ENCODE measurements at places on chromosomes 5 and 9. TPM values are rescaled to one million over a fixed set of nuclear protein-coding genes. Genes with fewer than 3 reads are reported as not detected.

Gene TLR4
- total RNA-seq: 1.7 TPM

Gene NUDT12
- 38.9 TPM for total RNA-seq

- DNase-seq: no peak
Measured at GRCh38 chr5:35052838-35053237, 5.1 kb upstream of the AGXT2 start.

Gene F2RL2
- 2.6 TPM for total RNA-seq

- DNase-seq: no peak
Measured at GRCh38 chr9:114621975-114622609, 11.0 kb downstream of the TMEM268 start.

Gene TMEM174
- total RNA-seq: not detected

- DNase-seq: no peak
Measured at GRCh38 chr5:35852084-35852734, 4.5 kb upstream of the IL7R start.

DNA sequence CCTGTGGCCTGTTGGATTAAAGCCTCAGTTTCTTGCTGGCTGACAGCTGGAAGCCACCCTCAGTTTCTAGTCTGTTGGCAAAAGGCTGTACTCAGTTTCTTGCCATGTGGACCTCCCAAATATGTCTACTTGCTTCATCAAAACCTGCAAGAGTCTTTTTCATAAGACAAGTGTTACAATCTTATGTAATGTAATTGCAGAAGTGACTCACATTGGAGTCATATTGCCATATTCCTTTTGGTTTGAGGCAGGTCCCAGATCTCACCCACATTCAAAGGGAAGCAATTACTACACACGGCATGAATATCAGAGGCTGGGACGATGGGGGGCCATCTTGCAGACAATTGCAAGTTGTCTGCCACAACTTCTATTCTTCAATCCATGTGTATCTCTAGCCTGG is 286.7 kb upstream of the IL12B start:
- DNase-seq: no peak

DNA sequence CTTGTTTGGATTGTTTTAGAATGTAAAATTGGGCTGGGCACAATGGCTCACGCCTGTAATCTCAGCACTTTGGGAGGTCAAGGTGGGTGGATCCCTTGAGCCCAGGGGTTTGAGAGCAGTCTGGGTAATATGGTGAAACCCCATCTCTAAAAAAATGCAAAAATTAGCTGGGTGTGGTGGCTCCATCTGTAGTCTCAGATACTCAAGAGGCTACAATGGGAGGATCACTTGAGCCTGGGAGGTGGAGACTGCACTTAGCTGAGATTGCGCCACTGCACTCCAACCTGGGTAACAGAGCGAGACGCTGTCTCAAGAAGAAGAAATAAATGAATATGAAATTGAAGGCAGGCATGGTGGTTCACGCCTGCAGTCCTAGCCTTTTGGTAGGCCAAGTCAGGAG is 21.3 kb downstream of the MAML1 start:
- no peak for DNase-seq

Gene CDC42SE2
- total RNA-seq: 45.4 TPM

Gene IFNA21
- total RNA-seq: not detected

DNA sequence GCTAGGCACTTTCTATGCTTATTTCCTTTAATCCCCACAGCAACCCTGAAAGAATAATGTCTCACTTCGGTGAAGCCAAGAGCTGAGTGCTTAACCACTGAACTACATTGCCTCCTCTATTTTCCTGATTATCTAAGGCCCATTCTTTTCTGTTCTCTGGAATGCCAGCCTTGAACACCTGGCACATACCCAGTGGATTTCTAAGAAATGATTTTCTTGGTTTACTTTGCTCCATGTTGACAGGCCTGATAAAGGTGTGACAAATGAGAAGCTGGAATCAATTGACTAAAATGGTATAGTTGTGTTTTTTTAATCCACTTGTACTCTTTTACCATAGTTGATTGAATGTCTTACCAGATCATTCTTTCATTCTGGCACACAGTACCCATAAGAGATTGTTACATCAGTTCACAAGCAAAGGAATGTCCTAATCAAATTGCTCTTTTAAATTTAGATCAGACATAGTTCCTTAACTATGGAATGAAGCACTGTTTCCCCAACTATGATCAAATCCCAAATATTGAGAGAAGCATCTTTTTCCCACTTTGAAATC is 9.0 kb upstream of the ENC1 start:
- no peak for DNase-seq

Gene ZDHHC11B
- 0.16 TPM for total RNA-seq

- DNase-seq: no peak
Measured at GRCh38 chr5:67331296-67331925, 134.8 kb upstream of the CD180 start.

Gene CORO2A
- 27.1 TPM for total RNA-seq

DNA sequence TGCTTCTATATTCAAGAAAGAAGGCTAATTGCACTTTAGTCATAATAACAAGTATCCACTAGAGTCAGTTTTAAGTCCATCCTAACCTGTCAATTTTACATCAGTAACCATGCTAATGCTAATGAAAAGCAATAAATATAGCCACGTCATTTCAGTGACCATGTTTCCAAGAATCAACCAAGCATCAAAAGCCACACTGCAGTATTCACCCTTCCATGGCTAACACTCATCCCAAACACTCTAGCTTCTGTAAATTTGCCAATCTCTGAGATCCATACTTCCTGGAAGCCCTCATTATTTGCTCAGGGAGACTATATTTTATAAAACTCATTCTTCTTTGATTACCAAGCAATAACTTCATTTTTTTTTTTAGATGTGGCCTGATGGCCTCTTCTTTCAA is 712.0 kb downstream of the CETN3 start:
- DNase-seq: no peak

Gene SYK
- 4.9 TPM for total RNA-seq

DNA sequence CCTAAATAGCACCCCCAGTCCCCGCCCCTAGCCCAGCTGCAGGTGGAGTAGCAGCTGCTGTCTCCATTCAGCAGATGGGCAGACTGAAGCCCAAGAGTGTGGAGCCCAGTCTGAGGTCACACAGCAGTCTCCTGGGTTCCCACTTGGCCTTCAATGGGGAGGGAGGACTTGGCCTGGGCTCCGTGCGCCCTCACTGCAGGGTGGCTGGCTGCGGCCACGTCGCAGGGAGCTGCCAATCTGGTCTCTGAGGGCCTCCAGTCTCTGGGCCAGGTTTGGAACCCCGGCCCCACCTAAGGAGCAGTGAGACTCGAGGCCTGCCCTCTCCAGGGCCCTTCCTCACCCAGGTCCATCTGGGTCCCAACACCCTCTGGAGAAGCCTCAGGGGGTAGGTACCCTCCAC is 7.4 kb downstream of the KIF12 start:
- no peak for DNase-seq

Gene ZMAT2
- 37.7 TPM for total RNA-seq

DNA sequence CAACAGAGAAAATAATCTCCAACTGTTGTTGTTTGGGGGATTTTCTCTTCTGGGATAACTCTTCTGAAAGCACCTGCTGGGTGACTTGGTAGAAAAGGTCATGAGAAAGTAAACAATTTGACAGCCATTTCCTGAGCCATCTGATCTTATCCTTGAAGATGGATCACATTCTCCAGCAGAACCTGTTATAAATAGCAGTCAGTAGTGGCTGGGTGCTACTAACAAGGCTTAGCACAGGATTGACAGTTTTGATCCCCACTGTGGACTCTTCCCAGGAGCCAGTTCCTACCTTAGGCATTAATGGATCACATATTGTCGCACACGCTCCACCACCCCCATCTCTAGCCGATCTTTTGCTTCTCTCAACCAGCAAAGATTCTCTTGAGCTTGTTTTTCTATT is 220.2 kb downstream of the PLK2 start:
- DNase-seq: no peak

DNA sequence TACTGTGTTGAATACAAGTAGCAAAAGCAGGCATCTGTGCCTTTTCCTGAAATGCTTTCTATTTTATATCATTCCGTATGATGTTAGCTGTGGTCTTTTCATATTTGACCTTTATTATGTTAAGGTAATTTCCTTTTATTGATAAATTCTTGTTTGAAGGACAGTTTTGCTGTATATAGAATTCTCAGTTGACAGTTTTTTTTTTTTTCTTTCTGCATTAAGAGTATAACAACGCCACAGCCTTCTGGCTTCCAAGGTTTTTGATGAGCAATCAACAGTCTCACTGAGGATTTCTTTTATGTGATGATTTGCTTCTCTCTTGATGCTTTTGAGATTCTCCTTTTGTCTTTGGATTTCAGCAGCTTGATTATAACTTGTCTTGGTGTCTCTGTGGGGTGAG is 23.6 kb downstream of the ZNF483 start:
- DNase-seq: no peak

Gene ROPN1L
- total RNA-seq: 0.28 TPM

DNA sequence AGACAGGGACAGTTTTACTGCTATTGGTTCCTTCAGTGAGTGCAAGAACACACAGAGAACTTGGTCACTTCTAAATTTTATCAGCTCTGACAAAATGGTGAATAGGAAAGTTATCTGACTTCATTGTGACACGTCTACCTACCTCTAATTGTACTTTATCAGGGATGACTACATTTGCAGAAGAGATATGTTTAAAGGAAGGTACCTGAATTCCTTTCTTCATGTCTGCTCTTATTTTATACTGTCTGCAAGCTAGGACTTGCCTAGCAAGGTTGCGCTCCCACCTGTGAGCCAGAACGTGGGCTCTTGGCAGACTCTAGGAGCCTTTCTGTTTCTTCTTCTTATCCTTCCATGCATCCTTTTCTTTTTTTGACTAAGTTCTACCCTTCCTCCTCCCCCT is 1.6 kb downstream of the SLC27A6 start:
- no peak for DNase-seq

DNA sequence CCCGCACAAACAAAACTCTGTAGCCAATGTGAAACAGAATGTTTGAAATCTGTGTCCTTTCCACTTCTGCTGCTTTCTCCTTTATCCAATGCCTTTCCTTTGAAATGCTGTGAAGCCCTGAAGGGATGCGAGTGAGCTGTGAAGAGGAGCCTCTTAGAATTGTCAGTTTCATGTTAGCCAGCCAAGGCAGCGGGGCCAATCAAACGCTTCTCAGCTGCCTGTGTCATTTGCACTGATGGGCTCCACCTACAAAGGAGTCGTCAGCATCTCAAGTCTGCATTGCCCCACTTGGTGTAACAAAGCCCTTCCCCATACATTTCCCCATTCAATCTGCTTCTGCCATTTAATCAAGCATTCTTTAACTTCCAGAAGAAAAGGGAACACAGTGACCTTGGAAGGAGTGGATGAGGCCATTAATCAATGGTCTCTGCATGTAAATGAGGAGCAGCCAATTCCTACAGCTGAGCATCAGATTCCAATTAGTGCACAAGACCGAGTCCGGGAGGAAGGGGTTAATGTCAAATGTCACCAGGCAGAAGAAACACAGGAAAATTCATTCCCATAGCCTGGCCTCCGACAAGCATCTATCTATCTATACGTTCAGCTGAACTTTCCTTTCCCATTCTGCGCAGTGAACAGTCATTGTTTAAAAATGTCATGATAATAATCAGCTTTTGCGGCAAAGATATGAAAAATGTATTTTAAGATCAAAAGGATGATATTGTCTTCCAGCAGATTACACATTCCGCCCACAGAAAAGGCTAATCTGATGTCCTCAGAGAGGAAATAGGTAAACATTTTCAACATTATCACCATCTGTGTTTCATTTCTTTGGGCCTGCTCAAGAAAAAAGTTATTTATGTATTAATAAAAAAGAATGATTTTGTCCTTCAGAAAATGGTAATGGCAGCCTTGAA is 154.6 kb downstream of the FSTL4 start:
- DNase-seq: no peak

Gene ANKDD1B
- total RNA-seq: 4.7 TPM

Gene SLC9A3
- total RNA-seq: 7.4 TPM

DNA sequence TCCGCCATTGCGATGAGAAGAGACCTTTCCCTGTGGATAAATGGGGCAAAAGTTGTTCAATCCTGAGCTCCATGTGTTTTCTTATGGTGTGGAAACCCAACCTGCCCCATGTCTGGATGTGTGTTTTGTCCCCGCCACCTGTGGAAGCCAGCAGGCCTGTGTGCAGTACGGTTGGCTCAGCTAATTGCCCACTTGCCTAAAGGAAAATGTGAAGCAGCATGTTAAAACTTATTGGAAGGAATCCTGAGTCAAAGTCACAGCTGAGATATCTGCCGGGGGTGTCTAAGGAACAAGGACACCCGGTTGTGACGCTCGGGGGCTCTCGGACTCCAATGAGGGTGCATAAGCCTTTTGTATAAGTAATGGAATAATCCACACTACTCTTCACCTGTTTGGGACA is 361.1 kb upstream of the IRX1 start:
- no peak for DNase-seq

Gene OBP2B
- total RNA-seq: not detected

DNA sequence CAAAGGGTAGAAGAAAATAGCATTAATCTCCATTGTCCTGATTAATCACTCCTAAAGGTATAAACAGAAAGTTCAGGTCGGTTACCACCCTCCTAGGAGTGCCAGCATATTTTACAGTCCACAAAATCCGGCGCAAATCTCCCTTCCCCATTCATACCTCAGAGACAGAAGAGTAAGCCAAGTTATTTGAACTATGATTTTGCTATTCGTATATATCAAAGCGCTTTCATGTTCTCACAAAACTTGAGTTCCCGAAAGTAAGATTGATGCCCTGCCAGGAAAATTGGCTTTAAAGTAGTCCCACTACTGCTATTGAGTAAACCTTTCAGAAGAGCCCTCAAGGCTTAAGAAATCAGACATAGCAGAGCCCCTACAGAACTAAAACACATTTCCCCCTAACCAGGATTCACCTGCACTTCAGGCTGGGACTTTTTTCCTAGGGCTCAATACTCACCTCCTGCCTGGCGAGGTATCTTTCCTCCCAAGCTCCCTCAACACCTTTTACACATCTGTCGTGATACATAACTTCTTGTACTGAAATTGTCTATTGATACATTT is 21.8 kb upstream of the TRIM36 start:
- DNase-seq: no peak

GRCh38 chr9:96317335-96317980 is 15.5 kb upstream of the HSD17B3 start:
- peak; percentile 80 for DNase-seq

DNA sequence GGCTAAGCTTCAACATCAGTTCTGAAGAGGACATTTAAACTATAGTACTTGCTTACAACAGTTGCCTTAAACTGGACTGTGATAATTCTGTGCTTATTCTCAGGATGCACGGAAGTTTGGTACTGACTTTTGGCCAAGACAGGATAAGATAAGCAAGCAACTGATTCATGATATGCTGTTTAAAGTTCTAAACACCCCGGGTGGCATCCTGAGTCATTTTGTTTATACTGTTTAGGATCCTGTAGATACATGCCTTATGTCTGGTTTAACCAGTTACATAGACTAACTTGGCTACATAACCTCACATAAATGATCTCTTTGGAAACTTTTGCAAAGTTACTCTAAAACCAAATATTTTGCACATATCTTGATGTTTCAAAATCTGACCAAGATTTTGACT is 95.9 kb downstream of the CDH9 start:
- no peak for DNase-seq

Gene ARSI
- total RNA-seq: 27.9 TPM

GRCh38 chr9:34151398-34151797 is 24.9 kb upstream of the DCAF12 start:
- DNase-seq: no peak
